Foreskin melanocyte (primary cell): ENCODE measurements at places on chromosomes 16 and 17.

DNA sequence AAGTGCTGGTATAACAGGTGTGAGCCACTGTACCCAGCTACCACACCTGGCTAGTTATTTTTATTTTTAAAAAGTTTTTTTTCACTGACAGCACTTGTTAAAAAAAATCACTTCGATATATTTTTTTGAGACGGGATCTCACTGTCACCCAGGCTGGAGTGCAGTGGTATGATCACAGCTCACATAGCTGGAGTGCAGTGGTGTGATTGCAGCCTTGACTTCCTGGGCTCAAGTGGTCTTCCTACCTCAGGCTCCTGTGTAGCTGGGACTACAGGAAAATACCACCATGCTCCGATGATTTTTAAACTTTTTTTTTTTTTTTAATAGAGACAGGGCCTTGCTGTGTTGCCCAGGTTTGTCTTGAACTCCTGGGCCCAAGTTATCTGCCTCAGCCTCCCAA is 12.9 kb downstream of the NBR1 start:
- no peak for DNase-seq

GRCh38 chr16:28090646-28091377 is 27.3 kb upstream of the GSG1L start:
- no peak for DNase-seq

DNA sequence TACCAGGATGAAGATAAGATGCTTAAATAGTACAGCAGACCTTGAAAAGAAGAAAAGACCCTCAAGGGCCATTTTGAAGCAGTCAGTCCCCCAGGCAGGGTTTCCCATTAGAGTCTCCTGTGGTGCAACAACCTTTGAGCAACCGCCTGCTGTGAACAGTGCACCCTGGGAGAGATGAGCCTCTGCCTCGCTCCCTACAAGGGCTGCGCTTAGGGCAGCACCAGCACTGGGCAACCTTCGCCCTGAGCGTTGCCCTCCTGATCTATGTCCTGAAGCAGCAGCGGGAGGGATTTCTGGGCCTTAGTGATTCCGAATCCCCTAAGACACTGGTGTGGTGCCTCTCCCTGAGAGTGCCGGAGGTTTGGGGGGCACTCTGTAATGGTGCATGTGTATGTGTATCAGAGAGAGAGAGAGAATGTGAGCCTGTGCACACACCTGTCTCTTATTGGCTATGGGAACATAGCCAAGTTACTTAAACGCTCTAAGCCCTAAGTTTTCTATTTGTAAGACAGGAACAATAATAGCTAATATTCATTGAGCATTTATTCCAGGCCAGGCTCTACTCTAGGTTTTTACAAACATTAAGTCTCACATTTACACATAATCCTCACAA is 25.2 kb upstream of the ABCC12 start:
- DNase-seq = no peak

GRCh38 chr16:27191352-27191924 is 11.9 kb upstream of the KDM8 start:
- no peak for DNase-seq

DNA sequence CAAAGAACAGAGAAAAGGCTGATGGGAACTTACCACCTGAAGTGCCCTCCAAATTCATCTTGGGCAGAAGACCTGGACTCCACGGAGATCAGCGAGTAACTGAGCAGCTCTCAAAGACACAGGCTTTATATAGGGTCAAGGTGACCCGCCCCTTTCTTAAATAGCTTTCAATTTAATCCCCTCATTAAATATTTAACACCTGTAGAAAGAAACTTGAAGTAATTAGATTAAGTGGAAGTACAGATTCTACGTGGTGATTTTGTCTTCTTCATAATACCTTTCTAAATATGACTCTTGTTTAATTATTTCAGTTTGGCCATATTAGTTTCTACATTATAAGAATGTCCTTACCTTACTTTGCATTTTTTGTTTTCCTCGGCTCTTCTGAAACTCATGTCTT is at the start of gene DUXB:
TSS of gene DUXB (minus strand) at position 101 of the 400 bp plus-strand sequence. CDS start at position 58, 43 bp downstream.
- no peak for DNase-seq

GRCh38 chr16:53087101-53087500 is 32.3 kb downstream of the CHD9 start:
- no peak for DNase-seq

- no peak for DNase-seq
Measured at GRCh38 chr16:6105115-6105514, 1007.5 kb upstream of the EEF2KMT start.

DNA sequence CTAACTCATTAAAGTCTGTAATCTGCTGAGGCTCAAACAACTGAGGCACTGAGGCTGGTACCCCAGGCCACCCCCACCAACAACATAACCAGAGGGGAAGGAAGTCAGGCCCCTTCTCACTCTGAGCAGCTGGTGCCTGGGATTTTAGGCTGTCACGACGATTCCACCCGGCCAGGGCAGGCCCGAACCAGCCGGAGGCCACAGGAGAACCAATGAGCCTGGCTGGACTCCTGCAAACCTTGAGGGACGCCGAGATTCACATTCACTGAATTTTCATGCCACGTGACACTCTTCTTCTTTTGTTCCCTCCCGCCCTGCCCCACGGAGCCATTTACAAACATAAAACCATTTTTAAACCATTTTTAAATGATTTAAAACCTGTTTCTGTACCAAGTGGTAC is 48.1 kb downstream of the RPH3AL start:
- DNase-seq = no peak

DNA sequence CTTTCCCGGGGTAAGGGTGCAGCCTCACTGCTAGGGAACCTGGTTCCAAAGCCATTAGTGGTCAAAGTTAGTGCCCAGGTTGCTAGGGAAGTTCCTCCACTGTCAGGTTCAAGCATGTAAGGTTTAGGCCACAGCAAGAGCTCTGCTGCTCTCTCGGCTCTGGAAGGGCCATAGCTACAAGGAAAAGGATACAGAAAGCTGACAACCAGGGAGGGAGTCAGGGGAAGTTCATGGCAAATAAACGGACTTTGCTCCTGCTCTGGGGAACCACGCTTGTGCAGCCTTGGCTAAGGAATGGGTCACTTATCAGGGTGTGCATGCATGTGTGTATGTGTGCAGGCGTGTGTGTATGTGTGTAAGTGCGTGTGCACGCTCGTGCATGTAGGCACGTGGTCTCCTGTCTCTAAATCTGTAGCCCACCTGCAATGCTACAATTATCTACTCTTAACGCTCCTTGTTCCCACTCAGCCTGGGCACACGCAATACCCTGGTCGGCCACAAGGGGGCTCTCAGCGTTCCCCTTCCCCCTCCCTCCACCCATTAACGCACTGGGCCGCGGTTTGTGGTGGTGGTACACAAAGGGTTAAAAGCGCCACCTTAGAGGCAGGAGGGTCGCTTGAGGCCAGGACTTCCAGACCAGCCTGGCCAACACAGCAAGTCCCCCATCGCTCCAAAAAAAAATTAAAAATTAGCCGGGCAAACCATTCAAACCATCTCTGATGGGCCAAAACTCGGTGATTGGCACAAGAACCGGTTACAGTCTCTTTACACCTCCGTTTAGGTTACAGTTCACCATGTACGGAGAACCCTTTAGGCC is 48.4 kb upstream of the KDM8 start:
- DNase-seq = no peak

- no peak for DNase-seq
Measured at GRCh38 chr17:76345377-76345974, 8.2 kb downstream of the PRPSAP1 start.

DNA sequence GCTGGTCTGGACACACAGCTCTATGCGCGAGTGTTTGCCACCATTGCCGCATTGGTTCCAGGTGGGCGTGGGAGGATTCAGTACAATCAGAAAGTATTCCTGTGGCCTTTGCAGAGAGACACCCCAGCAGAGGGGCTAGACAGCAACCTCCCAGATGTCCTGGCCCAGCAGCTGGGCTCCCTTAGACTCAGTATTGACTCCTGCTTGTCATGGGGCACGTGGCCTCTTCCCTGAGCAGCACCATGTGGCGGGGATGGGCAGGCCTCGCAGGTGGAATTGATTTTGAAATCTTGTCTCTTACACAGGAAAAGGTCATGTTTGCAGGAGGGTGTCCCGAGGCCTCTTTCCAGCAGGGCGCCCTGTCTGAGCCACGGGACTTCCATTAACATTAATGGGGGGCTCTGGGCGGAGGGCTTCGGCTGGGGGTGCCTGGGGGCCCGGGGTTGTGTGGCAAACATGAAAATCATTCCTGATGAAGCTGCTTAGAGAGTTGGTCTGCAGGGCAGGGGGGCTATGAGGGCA is 96.4 kb downstream of the C16orf78 start:
- DNase-seq = no peak

DNA sequence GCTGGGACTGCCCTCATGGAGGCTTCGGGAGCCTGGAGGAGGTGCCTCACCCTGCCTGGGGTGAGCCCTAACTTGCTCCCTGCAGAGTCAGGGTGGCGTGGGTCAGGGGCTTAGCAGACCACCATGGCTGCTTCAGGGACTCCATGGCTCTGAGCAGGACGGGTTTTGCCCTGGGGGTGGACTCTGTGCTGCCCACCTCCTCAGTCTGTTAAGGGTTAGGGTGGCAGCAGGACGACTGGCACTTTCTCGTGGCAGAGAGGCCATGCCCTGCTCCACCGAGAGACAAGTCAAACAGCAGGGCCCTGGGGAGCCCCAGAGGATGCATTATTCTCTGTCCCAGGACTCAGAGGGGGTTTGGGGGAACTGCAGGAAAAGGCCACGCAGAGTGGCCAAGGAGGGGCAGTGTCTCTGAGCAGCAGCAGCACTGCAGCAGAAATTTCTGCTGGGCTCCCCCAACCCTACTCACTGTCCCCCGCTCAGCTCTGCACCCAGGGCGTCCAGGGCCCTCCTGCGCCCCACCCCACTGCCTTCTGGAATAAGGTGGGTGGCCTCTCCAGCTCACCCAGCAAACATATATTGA is 1.8 kb upstream of the PRSS22 start:
- DNase-seq = no peak

- no peak for DNase-seq
Measured at GRCh38 chr16:72554935-72555334, 383.0 kb upstream of the PMFBP1 start.

DNA sequence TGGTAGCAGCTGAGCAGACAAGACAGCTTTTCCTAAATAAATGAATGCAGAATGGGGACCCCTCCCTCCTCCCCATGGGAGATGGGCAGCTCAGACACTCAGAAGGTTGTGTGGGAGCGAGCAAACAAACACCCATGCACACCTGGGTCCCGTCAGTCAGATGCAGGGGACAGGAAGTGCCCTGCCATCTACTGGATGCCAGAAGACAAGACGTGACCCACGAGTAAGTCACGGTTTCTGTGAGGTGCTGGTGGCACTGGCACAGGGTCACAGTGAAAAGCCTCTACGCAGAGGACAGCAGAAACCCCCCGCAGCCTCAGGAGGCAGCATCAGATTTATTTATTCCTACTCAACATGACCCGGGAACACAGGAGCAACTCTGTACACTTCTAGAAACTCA is 8.4 kb downstream of the HBQ1 start:
- no peak for DNase-seq

DNA sequence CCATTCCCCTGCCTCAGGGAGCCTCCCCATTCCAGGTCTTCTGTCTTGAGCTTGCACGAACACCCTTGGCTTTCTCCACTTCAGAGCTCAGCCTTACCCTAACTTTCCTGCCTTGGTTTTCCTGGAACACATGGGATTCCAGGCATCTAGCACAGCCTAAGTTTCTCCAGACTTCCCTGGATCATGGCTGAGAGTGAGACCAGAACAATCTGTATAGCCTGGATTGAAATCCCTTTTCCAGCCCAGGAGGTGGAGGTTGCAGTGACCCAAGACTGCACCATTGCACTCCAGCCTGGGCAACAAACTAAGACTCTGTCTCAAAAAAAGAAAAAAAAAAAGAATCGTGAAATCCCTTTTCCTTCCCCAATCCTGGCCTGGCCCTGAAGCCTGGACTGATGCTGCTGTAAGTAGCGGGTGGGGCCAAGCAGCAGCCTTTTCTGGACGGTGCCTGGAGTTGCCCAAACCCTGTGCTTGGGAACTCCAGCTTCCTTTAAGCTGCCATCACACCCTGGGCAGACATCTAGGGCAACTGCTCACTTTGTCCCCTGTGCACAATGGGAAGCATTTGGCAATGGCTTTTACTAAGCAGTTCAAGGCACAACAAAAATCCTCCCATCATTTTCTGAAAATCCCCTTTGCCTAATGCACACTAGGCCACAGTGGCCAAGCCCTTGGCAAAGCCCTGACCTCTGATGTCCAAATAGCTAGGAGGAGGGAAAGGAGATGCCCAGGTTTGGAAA is 12.0 kb upstream of the SLC16A5 start:
- DNase-seq = no peak

GRCh38 chr16:78669994-78670393 is 570.5 kb downstream of the WWOX start:
- DNase-seq = no peak

GRCh38 chr17:68489919-68490318 is 22.3 kb upstream of the PRKAR1A start:
- no peak for DNase-seq

GRCh38 chr16:87687126-87687910 is 78.5 kb downstream of the KLHDC4 start:
- no peak for DNase-seq

DNA sequence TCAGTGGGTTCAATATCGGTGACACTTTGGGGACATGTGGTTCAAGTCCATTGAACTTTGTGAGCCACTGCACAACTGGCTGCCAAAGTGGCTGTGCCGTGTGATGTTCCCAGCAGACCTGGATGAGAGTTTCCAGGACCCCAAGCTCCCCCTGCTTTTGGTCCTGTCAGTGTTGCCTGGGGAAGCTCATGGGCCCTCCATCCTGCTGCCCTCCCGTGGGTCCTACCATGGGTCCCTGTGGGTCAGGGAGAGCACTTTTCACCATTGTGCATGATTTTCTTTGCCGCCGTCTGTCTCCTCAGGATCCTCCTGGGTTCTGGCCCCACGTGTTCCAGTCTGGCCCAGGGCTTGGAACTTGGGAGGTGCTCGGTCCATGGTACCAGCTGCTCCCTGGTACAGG is 38.1 kb downstream of the LGALS9 start:
- no peak for DNase-seq

- DNase-seq = no peak
Measured at GRCh38 chr17:81390029-81390872, 5.0 kb upstream of the BAHCC1 start.

- no peak for DNase-seq
Measured at GRCh38 chr17:8910969-8911604, 43.6 kb upstream of the PIK3R6 start.

DNA sequence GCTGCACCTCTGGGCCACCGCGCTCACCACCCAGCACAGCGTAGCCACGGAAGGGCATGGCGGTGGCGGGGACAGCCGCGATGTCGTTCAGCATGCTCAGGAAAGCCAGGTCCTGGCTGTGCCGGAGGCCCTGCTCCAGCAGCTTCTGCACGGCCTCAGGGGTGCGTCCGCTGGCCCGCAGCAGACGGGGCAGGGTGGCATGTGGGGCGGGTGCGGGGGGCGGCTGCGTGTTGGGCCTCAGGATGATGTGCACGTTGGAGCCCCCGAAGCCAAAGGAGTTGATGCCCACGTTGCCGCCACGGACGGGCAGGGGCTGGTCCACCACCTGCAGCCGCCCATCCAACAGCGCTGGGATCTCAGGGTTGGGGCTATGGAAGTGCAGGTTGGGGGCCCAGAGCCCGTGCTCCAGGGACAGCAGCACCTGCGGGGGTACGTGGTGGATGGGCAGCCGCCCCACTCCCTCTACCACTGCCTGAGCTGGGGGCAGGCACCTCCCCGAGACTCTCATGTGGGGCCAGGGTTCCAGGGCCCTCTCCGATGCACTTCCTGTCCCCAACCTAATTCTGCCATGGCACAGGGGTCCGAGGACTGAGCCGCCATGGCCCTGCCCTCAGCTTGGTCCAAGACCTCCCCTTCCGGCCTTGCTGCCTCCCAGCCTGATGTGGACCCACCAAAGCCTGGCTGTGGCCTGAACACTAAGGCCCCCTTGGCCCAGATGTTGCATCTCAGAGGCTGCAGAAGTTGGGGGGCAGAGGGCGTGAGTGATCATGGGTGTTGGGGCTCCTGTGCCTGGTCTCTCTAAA is 6.6 kb downstream of the FASN start:
- DNase-seq = no peak

GRCh38 chr17:39960524-39961041 is 2.2 kb upstream of the GSDMA start:
- no peak for DNase-seq
